ENCODE measurements at places on chromosomes 2 and 18.

- no peak for DNase-seq
Measured at GRCh38 chr18:24031318-24031717, 16.8 kb downstream of the TTC39C start.

DNA sequence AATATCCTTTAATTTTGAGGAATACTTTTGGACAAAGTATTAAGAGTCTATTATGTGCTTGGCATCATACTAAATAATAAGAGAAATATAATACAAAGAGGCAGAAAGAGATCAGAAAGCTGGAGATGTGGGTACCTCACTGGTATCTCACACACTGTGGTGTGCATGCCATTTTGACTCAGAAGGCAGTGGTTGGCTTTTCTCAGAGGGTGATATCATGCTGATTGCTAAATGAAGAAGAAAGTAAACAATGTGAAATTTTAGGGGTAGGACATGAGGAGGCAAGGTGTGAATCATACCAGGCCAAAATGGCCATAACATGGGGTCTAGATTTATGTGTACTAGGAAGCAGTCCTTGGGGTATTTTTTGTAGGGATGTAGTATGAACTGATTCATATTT, 16.6 kb upstream of the SPOPL start:
- DNase-seq: no peak

DNA sequence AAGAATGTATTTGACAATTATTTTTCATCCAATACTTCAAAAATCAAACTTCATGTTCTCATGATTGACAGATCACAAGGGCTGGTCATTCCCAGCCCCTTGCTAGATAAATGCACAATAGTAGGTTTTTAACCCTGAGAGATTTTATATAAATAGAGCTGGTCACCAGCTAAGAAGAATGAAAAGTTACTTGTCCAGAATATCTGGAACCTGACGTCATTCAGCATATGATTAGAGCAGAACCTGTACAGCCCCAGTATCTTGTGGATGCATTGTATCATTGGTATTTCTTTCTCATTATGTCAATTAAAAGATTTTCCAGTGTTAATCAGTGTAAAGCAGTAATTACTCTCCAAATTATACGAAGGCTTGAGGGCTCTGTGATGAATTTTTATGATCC, 202.8 kb upstream of the RND3 start:
- no peak for DNase-seq

DNA sequence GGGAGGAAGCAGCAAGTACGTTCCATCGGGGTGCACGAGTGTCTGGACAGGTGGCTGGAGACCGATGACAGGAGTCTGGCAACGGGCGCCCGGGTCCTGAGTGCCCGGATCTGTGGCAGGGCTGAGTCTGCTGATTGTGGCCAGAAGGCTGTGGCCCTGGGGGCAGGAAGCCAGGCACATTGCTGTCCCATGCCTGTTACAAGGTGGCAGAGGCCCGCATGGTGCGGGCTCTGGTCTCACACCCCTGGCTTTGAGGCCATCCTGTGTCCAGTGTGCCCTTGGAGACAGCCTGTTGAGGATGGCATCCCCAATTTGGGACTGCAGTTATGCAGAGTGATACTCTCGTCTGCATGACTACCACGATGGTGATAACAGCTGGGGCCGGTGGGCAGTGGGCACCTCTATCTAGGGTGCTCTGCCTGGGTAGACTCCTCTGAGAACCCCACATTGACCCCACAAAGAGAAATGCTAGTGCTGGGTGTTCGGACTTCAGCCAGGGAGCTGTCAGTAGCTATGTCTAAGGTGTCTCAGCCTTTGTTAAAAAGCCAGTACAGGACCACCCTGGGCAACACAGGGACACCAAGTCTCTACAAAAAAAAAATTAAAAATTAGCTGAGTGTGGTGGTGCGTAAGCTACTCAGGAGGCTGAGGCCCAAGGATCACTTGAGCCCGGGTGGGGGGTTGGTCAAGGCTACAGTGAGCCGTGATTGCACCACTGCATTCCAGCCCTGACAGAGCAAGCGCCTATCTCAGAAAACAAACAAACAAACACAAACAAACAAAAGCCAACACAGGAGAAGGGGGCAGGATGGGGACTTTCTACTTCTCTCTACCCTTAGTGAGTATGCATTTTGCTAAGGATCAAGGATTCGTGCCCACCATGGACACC, 88.3 kb downstream of the RHOB start:
- no peak for DNase-seq

- no peak for DNase-seq
Measured at GRCh38 chr18:35282353-35282752, 7.7 kb downstream of the ZSCAN30 start.

DNA sequence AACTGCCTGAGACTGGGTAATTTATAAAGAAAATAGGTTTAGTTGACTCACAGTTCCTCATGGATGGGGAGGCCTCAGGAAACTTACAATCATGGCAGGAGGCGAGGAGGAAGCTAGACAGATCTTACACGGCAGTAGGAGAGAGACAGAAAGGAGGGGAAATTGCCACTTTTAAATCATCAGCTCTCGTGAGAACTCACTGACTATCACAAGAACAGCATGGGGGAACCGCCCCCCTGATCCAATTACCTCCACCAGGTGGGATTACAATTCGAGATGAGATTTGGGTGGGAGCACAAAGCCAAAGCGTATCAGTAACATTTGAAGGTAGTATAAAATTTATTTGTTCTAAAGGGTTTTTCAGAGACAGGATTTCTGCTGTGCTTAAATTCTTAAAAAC, 5.4 kb downstream of the GALM start:
- DNase-seq: no peak
